ENCODE measurements at places on chromosomes 6 and 20.

DNA sequence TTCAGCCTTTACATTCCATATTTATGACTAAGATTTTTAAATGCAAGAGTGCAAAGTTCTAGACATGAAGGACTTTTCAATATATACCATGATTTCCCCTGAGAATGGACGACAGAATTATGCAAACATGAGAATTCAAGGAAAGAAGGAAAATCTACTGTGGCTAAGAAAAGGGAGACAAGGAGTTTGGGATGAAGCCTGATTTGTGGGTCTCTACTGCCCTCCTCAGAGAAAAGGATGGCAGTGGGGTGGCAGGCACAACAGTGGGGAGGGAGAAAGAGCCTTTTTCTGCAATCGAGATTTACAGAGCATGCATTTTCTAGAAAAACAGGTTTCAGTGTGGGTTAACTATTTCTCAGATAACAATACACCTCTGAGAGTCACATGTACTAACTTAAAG is 466.9 kb upstream of the NRSN1 start:
- DNase-seq: no peak

DNA sequence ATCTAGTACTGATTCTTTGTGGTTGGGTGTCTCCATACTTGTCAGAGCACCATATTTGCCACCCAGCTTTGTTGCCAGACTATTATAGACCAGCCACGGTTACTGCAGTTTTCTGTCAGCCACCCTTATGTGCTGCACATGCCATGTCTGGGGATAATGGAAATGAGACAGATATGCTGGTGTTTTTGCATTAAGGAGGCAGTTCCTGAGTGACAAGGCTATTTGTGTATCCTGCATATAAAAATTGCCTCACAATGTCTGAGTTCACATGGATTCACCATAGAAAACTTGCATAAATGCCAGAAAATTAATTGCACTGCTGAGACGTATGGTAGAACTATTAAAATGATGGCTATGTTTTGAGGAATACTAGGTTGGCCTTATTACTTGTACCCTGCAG is 51.8 kb downstream of the NKAIN2 start:
- DNase-seq: no peak

DNA sequence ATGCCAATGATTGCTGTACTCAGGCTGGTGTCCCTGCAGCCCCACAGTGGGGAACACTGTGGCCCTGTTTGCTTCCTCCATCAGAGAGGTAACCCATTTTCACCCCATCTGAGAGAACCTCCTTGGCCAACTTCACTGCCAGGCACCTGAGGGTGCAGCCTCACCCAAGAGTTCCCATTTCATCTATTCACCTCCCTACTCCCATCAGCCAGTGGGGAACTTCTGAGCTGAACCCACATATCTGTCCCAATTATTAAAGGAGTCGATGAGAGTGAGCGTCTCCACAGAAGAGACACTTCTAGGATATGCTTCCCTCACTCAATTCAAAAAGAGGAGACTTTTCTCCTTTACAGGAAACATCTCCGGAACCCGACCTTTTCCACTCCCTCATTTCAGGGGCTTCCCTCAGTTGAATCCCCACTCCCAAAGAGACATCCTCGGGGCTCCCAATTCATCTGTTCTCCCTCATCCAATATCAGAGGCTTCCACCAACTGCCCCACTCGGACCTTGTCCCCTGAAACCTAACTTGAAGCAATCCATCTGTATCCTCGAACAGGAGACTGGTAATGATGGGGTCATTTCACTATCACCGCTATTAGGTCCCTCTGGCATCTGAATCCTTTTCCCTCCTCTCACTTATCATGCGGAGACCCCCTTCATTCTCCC is 988 bp downstream of the UBE2V1 start:
- no peak for DNase-seq

GRCh38 chr6:34663371-34663770 is 33.2 kb downstream of the ILRUN start:
- no peak for DNase-seq

- no peak for DNase-seq
These were observed 6.4 kb downstream of the LEMD2 start for GRCh38 chr6:33782561-33782960.

DNA sequence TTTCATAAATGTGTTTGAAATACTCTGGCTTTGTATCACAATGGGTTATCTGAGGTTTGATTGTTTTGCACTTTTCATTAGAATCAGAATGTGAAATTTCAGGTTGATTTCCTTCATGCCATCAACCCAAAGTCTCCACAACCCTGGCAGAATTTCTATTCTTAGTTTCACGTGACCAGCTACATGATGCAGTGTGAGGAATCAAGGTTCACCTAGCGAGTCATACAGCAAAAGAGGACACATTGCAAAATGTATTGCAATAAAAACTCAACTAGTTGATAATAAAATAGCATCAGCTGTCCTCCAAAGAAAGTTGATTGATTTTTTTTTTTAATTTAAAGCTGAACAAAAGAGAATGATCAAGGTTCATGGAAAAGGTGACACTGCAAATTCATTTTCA is 2.2 kb downstream of the HAO1 start:
- DNase-seq: no peak
